C1 segment of cervical spinal cord (tissue), 14 donors: ENCODE measurements at places on chromosomes 11 and 22.

DNA sequence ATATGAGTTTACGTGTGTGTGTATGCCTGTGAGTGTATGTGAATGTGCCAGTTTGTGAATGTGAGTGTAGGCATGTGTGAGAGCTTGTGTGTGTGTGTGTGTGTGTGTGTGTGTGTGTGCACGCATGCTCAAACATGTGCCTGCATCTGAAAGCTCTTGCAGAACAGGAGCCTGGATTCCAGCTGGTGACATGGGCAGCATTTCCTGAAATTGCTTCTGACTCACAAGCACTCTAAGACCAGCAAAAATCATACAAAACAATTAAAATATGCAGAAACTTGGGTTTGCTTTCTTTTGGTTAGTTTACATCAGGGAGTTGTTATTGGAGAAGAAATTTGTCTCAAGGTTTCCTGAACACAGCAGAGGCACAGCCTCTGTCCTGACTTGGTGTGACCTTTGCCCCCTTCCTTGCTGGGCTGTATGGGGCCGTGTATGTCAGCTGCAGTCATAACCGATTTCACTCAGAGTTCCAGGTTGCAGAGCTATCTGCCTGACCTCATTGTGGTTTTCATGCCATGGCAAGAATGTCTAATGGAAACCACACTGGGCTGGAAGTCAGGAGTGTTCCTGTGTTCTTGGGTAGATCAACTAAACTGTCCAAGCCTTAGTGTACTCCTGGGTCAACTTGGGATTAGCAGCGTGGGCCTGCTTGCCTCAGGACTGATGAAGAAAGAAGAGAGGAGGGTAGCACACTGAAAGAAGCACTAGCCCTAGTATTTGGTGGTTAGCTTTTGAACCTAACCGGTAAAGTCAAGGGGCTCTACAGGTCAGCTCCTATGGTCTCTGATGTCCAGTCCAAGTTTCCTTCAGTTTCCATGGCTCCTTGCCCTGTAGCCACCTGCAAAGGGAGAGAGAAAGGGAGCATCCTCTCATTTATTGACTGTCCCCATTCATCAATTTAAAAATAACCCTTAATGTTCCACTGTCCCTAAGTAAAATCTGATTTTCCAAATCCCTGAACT, 143.7 kb downstream of the SNX19 start:
- DNase-seq, result no peak

DNA sequence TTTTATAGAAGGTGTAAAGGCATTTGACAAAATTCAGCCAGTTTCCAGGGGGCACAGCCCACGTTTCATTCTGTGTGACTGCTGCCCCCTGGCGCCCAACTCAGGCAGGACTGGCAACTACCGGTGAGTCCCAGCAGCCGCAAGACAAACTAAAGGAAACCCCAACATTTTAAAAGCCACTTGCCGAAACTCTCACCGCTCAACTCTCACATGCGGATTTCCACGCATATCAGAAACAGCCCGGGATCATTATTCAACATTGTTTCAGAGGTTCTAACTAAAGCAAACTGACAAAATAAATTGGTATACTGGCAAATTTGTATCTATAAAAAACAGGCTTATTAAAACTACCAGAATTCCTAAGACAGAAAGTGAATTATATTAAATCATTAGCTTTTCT, 48.2 kb downstream of the MORC2 start:
- DNase-seq, result peak; percentile 54

DNA sequence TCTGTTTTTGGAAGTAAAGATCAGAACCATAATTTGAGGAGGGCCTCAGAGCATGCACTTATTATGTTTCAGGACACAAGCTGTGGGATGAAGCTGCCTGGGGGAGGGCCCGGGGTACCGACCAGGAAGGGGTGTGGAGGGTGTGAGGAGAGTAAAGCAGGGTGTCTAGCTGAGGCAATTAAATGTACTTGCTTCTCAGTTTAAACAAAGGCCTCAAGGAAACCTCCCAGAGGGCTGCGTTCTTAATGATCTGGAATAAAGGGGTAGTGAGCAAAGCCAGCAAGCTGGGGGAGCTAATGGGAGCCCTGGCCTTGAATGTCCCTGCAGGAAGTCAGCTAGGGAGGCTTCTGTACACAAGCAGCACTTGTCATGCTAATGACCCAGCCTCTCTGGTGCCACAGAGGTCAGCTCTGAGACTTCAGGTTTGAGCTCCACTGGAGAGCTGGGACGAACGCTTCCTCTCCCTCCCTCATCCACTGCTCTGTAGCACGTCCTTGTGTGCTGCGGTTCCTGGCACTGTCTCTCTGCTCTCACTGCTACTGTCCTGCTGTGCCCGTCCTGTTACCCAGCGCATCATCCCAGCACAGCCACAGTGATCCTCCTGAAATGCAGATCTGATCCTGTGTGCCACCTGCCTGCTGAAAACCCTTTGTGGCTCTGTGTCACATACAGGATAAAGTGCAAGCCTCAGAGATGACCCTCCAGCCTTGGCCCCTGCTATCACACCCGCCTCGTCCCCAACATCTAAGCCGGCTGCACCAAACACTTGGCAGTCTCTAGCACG, 159.7 kb downstream of the DBX1 start:
- DNase-seq, result peak; percentile 44

DNA sequence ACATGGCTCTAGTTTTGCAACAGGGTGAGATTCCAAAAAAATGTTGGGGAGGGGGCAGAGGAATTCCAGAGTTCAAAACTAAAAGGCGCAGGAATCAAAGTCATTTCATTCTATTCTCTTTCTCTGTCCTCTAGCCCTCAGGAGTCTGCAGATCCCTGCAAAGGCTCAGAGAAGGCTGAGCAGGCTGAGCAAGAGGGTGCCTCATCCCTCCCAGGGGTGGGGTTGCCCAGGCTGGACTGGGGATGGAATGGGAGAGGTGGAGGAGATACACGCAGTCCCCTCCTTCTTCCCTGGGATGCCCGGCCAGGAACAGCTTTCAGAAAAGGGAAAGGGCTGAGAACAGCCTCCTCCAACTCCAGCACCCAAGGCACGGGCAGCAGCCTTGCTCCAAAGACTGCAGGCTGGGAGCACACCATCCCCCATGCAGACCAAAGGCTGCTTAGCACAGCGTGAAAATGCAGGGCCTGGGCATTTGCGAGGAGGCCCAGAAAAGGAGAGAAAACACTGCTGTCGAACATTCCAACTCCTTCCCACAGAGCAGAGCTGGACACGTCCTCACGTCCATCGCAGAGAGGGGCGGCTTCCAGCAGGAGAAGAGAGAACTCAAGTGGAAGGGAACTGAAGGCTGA, 51.8 kb downstream of the MN1 start:
- no peak for DNase-seq
